ENCODE measurements at places on chromosomes 2 and 18.

DNA sequence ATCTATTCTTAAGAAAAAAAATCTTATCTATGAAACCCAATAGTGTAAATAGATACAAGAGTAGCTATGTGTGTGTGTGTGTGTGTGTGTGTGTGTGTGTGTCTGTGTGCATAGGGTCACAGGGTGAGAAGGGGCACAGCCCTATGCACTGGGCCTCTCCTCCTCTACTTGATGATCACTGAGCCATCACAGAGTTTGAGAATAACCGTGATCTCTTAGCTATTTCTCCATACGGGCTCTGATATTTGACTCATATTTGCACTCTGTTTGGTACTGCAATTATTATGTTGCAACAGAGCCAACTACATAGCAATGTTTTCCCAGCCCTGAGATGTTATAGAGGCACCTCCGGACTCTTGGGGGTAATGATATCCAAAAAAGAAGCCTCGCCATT lies 28.8 kb upstream of the SLC40A1 start:
- DNase-seq: peak; percentile 59

DNA sequence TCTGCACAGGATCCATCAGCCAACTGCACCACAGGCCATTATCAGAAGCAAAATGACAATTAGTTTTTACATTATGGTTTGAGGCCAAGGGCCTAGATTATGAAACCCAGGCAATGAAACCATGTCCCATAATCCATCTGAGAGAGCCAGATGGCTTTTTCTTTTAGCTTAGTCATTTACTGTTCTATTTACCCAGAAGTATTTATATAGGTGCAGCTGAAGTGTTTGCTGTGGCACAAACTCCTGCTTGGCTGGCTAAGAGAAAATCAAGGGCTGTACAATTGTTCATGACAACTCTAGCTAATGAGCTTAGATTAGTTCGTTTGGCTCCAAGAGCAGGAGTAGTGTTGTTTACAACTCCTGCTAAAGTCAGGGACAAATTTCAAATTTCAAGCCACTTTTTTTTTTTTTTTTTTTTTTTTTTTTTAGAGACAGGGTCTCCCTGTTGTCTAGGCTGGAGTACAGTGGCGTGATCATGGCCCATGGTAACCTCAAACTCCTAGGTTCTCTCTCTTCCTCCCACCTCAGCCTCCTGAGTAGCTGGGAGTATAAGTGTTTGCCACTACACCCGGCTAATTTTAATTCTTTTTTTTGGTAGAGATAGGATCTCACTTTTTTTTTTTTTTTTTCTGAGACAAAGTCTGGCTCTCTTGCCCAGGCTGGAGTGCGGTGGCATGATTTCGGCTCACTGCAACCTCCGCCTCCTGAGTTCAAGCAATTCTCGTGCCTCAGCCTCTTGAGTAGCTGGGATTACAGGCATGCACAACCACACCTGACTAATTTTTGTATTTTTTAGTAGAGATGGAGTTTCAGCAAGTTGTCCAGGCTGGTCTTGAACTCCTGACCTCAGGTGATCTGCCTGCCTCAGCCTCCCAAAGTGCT lies 18.4 kb upstream of the REV1 start:
- DNase-seq: no peak

- DNase-seq: no peak
These were observed 92.1 kb downstream of the SH3BP4 start for GRCh38 chr2:235043762-235044500.

DNA sequence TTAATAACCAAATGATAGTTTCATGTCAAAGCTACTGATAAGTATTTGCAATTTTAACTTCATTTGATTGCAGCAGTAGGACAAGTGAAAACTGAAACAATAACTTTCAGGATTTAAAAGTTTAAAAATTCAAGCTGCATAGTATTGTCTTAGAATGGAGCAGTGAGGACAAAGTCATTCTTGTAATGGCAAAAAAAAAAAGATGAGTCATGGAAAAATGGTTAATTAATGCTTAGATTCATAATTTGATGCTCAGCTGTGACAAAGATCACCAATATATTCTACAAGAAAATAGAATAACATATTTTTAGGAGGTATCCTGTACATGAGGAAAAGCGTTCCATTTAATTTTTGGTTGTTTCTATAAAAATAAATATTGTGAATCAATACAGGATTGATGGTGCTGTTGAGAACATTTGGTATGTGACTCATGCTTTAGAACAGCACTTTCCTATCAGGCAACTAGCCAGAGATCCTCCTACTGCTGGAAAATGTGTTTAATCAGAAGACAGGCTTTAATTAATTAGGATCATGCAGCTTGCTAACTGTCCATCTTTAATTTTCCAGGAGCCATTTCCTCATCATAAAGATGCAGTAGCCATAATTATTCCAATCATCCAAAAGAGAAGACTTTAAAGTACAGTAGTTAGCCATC lies 239.0 kb upstream of the MMADHC start:
- peak; percentile 18 for DNase-seq

- DNase-seq: peak; percentile 84
These were observed 42.9 kb upstream of the TNFRSF11A start for GRCh38 chr18:62282188-62282629.

GRCh38 chr2:78351208-78351607 lies 674.3 kb upstream of the REG3G start:
- DNase-seq: no peak

DNA sequence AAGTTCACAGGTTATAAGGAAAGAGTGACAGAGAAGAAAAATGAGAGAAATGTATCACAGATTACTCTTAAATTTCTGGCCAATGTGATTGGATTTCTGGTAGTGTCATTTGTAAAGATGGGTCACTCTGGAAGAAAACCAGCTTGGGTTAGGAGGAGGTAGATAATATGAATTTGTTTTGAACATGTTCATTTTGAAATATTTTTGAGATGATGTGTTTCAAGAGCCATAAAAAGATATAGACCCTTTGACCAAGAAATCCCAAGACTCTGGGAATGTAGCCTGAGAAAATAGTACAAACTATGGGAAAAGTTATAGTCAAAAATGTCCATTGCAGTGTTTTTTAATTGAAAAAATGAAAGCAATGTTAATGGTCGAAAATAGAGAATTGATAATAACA lies 70.7 kb downstream of the CALCRL start:
- DNase-seq: peak; percentile 2

DNA sequence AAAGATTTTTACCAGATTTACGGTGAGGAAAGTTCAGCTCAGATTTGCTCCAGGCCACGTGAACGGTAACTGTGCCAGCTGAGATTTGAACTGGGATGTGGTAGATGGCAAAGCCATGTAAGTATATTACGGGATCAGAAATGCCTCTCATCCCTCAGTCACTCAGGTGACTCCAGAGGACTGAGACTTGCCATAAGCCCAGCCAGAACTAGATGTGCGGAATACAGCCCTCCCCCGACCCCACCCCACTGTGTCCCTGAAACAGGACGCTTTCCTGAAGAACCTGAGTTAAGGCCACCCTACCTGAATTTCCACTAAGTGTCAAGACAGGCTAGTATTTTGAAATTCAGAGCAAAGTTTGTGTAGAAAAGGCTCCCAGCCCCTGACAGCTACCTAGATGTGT lies 1.3 kb upstream of the FHL2 start:
- no peak for DNase-seq

DNA sequence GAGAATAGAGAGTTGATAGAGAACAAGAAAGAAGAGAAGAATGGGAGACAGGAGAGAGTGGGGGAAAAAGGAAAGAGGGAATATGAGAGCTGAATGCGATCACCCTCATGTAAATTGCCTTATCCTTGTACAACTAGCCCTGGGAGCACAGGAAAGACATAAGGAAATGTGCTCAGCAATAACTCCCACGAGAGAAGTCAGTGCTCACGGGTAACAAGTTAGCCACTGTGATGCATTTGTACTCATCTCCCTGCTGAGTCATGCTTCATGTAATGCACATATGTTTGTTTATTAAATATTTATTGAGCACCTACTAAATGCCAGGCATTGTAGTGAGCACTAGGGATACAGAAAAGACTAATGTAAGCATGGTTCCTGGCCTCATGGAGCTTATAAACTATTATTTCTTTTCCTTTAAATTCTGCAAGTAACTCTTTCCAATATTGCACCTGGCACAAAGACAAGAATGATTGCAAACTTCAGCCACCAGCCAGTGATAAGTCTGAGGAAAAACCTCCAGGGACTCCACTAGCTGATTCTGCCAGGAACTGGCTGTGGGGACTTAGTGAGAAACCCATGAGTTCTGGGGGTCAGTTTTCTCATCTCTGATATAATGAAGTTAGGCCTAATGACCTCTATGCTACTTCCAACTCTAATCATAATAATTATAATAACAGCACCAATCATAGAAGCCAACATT lies 124.1 kb downstream of the LNPK start:
- DNase-seq: peak; percentile 18

GRCh38 chr2:237122214-237122666 lies 36.6 kb downstream of the COPS8 start:
- peak; percentile 87 for DNase-seq

DNA sequence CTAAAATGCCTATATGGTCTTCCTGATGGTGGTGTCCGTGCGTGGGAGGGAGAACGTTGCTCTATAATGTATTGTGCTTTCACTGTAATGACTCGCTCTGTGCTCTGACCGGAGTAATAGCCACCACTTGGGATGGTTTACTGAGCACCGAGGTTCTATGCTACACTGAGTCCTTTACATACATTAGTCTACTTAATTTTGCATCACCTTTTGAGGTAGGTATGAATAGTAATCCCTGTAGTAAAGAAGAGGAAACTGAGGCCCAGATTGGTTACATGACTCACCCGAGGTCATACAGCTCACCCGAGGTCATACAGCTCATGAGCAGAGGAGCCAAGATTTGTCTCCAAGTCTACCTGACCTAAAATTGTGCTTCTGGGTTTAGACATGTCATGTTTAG lies 79.5 kb downstream of the ARMC9 start:
- no peak for DNase-seq

DNA sequence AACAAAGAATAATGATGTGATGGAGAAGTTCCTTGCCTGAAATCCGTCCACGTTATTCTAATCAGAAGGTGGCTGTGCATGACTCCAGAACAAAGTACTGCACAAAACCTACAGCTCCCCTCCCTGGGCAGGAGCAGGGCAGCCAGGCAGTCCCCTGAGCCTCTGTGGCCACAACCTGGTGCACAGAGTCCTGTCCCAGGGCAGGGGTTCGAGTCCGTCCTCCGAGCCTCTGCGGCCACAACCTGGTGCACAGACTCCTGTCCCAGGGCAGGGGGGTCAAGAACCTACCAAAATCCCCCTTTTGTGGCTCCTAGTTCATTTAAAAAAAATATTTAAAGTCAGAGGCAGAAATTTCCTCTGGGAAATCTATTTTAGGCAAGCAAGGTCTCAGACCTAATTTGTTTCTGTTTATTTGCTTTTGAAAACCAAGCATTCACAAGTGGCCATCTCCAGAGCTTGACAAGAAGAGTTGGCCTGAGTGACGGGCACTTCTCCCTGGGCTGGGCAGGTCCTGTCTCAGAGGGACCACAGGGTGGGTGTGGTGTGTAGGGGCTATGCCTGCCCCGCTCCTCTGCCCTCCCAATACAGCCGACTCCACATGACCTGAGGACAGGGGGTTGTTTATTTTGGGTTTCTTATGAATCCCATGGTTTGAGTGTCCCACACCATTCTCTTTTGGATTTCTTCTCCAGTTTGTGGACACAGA lies 255.9 kb upstream of the PXDN start:
- no peak for DNase-seq

DNA sequence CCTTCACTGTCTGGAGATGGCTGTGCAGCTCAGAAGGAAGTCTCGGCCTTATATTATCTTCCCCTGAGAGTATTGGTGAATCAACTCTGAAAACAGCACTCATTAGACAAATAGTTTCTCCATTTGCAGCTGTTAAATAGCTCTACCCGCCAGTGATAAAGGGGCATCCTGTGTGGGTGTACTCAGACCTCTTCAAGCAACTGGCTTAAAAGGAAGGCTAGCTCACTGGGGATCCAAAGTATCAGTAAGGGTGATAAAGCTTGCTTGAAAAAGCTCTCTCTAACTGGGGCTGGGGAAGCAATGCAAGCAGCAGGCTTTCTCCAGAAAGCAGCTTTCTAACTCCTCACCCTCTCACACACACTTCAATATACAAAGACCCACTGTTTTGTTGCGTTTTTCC lies 64.9 kb upstream of the PSMD14 start:
- no peak for DNase-seq

GRCh38 chr2:39839261-39839848 lies 60.3 kb upstream of the THUMPD2 start:
- no peak for DNase-seq

- no peak for DNase-seq
These were observed 53.4 kb downstream of the CDH2 start for GRCh38 chr18:28123401-28124030.

DNA sequence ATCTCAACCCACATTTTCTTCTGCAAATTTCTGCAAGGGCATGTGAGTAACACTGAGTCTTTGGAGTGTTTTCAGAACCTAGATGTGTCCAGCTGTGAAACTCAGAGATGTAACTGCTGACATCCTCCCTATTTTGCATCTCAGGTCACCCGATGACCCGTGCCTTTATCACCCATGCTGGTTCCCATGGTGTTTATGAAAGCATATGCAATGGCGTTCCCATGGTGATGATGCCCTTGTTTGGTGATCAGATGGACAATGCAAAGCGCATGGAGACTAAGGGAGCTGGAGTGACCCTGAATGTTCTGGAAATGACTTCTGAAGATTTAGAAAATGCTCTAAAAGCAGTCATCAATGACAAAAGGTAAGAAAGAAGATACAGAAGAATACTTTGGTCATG lies 8.0 kb downstream of the UGT1A1 start:
- DNase-seq: no peak

DNA sequence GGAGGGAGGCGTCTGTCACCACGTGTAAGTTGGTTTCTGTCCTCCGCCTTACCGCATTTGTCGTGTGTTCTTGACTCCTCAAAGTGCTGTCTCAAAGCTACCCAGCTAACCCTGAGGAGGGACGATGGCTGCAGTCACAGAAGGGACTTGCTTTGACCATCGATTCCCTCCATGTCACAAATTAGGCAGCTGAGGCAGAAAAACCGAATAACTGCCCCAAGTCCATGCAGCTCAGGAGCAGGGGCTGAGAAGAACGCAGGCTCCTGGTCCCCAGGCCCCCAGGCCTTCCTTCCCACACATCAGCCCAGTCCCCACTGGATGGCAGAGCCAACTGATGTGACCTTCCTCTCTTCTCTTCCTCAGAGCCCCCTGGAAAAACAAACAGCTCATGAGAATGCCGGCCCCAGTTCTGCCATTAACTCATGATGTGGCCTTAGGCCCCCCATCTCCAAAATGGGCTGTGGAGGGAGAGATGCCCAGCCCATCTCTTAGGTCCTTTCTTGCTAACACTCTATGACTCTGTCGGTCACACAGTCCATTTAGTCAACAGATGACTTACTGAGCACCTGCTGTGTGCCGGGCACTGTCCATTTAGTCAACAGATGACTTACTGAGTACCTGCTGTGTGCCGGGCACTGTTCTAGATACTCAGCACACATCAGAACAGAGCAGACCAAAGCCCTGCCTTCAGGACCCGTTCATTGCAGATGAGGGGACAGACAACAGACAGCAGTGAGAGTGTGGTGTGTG lies 19.6 kb downstream of the MTERF4 start:
- DNase-seq: no peak

DNA sequence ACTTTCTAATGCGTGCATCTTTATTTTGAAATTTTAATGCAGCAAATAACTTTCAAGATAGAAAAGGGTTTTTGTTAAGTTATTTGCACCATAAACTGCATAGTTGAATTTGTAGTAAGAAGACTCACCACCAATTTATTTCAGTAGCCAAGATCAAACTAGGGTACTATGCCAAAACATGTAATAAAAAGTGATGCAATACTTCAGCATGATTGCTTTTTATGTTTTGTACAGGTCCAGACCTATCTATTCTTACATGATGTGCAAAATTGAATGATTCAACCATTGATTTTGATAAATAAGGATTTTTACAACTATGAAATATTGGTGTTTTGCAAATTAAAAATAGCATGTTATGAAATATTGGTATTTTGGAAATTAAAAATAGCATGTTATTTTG lies 26.7 kb downstream of the AGPS start:
- DNase-seq: peak; percentile 61

GRCh38 chr2:103159018-103159417 lies 397.2 kb downstream of the TMEM182 start:
- DNase-seq: no peak

All from IMR-90 (cell line).